ENCODE measurements at places on chromosomes 6 and 20.

- DNase-seq: no peak
Observed at GRCh38 chr6:128256095-128256494, 264.3 kb downstream of the PTPRK start.

DNA sequence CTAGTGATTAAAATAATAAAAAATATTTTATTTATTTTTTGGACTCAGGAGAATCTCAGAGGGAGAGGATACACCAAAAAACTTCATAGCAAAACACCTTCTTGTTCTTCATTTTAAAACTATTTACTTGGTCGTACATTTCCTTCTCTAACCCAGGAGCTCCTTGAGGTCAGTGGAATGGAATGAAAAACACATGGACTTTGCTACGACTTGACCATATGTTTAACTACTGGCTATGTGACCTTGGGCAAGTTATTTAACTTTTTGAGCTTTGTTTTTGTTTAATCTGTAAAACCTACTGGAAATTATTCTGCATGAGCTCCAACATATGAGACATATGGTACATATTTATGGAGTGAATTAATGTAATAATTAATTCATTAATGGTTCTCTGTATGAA lies 1005.5 kb upstream of the CITED2 start:
- no peak for DNase-seq

DNA sequence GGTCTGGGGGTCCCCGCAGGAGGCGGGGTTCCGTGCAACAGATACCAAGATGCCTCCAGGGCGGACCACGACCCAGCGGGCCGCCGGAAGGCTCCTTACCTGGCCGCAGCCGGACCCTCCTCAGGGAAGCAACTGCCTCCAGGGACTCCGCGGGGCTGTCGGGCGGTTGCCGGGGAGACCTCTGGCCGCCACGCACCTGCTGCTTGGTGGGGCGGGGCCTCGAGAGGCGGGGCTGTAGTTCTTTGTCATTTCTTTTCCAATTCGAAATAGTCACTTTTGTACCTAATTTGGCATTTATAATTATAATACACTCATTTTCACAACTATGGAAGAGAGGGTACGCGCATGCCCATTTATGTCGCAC lies 647 bp downstream of the AK9 start:
- DNase-seq: peak; percentile 43

- DNase-seq: peak; percentile 55
Observed at GRCh38 chr20:63553933-63554290, at the start of gene FNDC11. Gene FNDC11 (plus strand): TSS chr20:63554159. CDS start chr20:63555664, 1,505 bp downstream.

DNA sequence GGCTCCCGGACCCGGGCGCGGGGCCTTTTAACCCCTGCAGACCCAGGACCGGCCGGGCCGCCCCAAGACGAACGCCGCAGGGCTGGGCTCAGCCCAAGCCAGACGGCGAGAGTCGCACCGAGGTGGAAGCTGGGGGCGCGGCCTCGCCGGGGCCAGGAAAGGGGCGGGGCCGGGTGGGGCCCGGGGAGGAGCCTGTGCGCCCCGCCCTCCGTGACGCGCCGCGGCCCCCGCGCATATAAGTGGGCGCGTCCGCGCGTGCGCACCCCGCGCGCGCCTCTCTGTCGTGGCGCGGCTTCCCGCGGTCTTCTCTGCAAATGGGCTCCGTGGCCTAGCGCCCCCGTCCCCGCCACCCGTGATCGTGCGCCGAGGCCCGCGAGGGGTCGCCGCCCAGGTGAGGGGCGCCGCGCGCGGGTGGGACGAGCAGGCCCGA lies at the start of gene PPDPF:
PPDPF (plus strand) TSS at position 262 of the 430 bp plus-strand sequence. CDS start 544 bp downstream, outside the sequence.
- peak; percentile 71 for DNase-seq

- DNase-seq: no peak
Observed at GRCh38 chr6:83854766-83855165, 1.6 kb downstream of the RIPPLY2 start.
